ENCODE measurements at places on chromosomes 6 and 20. TPM values are rescaled to one million over a fixed set of nuclear protein-coding genes. Genes with fewer than 3 reads are reported as not detected.

GRCh38 chr6:145028144-145028818, 707.0 kb downstream of the EPM2A start:
- H3K27ac ChIP-seq, result no peak overlapping the region
- H3K4me1 ChIP-seq, result no peaks in the 10 kb centered on the region
- H3K36me3 ChIP-seq, result no peaks in the 10 kb centered on the region
- H3K27me3 ChIP-seq, result peaks cover 1% of the 10 kb centered on the region

DNA sequence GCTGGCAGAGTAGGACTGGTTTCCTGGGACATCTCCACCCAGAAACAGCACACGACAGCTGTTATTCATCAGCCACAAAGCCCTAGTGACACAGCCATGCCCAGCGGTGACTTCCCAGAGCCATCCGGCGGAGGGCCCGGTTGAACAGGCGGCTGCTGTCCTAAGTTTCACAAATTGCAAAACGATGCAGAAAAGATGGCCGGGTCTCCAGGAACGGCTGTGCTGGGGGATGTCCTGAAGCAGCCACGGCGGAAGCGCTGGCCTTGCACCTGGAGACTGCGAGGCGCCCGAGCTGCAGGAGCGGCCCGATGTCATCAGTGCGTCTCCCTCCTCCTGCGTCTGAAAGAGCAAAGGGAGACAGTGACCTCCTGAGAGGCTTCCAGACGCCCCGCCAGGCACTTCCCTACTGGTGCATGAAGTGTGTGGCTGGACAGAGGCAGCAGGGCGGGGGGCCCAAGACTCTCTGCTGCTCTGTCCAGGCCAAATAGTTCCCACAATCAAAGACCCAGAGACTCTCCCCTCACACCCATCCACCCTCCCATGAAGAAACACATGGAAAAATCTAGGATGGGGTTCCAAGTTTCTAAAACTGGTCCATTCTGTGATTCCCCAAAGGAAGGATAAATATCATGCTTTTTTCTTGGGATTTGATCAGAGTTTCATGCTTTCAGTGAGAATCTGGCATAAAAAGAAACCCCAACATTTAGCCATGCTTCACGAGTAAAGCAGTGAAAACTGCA, 44.0 kb downstream of the SSR1 start:
- no peak overlapping the region for H3K4me3 ChIP-seq
- H3K36me3 ChIP-seq, result no peaks in the 10 kb centered on the region
- H3K27ac ChIP-seq, result no peak overlapping the region
- DNase-seq, result no peak
- no peaks in the 10 kb centered on the region for H3K27me3 ChIP-seq

RAB44 gene
- total RNA-seq, result not detected

DNA sequence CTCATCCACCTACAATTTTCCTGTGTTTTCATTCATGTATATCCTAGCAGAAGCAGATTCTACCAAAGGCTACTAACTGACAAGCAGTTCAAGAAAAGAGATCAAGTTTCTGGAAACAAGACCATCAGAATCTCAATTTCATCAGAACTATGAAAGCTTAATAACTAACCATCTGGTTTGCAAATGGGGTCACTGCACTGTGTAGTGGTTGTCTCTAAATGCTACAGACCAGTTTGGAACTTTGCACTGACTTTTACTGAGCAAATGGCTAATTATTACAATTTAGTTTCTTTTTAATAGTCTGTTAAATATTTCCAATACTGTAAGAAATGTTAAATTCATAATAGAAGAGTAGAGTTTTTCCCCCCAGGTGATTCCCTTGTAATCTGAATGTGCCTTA, 64.5 kb downstream of the REPS1 start:
- no peak overlapping the region for H3K4me3 ChIP-seq
- DNase-seq, result no peak
- H3K27ac ChIP-seq, result no peak overlapping the region
- no peaks in the 10 kb centered on the region for H3K27me3 ChIP-seq
- no peaks in the 10 kb centered on the region for H3K4me1 ChIP-seq
- peaks cover 17% of the 10 kb centered on the region for H3K36me3 ChIP-seq

DNA sequence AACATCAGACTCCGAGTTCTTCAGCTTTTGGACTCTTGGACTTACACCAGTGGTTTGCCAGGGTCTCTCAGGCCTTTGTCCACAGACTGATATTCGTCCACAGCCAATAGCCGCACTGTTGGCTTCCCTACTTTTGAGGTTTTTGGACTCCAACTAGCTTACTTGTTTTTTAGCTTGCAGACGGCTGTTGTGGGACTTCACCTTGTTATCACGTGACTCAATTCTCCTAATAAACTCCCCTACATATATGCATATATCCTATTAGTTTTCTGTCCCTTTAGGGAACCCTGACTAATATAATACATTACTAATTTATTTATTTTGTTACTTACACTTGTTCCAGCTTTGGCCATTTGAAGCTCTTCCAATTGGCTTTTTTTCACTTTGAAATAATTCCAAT, 311.3 kb downstream of the BMP2 start:
- no peaks in the 10 kb centered on the region for H3K36me3 ChIP-seq
- H3K4me1 ChIP-seq, result no peaks in the 10 kb centered on the region
- H3K27ac ChIP-seq, result no peak overlapping the region
- H3K4me3 ChIP-seq, result no peak overlapping the region
- no peaks in the 10 kb centered on the region for H3K27me3 ChIP-seq

DNA sequence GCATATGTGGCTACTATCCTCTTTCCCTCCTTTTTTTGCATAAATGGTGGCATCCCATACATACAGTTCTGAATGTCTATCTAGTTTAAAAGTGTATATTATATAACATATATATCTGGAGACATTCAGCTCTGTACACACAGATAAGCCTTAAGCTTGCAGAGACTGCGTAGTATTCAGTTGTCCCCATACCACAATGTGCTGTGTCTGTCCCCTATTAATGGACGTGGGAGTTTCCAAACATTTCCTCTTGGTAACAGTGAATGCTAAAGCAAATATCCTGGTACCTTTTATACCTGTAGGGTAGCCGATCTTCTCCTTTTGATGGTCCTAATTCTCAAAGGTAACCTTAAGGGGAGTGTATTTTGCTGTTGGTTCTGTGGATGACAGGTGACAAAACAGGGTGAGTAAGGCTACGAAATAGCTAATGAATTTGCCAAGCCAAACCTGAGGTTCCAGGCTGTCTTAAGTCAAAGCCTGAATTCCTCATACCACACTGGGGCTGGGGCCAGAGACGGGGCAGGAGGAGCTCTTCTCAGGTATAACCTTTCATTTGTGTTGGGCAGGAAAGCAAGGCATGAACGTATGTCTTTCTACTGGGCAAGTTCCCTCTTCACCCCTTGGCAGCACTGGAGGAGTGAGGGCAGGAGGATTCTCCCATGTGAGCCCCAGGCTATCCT, 7.8 kb upstream of the C2 start:
- no peaks in the 10 kb centered on the region for H3K36me3 ChIP-seq
- no peak for DNase-seq
- H3K27me3 ChIP-seq, result no peaks in the 10 kb centered on the region
- H3K27ac ChIP-seq, result no peak overlapping the region
- no peak overlapping the region for H3K4me3 ChIP-seq

DNA sequence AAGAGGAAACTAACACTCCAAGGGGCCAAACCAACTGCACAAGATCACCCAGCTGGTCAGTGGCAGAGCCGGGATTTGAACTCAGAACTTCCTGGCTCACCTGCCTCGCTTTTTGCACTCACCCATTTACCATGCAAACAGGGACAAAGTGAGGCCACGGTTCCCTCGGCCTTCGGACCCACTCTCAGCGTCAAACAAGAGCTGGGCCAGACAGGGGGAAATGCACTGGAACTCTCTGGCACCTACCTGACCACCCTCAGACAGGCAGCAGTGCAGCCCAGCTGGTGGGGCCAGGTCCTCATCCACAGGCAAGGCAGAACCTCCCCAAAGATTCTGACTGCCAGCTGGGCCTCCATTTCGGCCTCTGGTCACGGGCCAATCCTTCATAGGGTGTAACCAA, 93.7 kb upstream of the SRSF6 start:
- no peak overlapping the region for H3K4me3 ChIP-seq
- H3K4me1 ChIP-seq, result no peaks in the 10 kb centered on the region

DNA sequence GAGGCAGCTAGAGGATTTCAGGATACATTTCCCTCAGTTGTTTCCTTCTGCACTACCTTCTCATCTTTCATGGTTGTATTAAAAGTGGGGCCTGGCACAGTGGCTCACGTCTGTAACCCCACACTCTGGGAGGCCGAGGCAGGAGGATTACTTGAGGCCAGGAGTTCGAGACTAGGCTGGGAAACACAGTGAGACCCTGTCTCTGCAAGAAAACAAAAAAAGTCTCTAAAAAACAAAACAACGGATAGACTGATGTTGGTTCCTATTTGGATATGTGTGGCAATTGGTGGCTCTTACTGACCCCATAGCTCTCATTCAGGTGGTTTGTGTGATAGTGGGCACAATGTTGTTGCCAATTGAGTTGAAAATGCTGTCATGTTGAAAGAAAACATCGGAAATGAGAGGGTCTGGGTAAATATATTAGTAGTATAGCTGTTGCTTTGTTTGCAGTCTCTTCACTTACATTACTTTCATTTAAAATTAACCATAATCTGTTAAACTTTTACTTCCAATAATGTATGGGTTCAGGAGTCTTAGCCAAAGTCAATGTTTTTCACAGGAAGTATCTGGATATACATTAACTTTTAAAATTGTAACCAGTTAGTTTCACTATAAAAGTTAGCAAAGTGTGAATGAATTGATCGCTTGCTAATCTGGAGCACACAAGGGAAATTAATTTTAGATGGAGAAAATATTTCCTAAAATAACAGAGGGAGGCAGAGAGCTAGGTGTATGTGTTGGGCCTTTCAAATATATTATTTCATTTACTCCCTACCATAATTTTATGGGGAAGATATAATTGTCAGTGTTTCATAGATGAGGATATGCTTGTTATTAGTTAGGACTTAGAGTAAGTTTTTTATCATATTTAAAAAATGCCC, 31.1 kb downstream of the UTRN start:
- no peaks in the 10 kb centered on the region for H3K36me3 ChIP-seq
- H3K27me3 ChIP-seq, result no peaks in the 10 kb centered on the region
- no peak overlapping the region for H3K4me3 ChIP-seq
- H3K4me1 ChIP-seq, result no peaks in the 10 kb centered on the region

BMP2 gene
- total RNA-seq, result not detected

- no peaks in the 10 kb centered on the region for H3K36me3 ChIP-seq
- DNase-seq, result no peak
- H3K27me3 ChIP-seq, result no peaks in the 10 kb centered on the region
- no peak overlapping the region for H3K4me3 ChIP-seq
- no peaks in the 10 kb centered on the region for H3K4me1 ChIP-seq
Measured at GRCh38 chr6:54617730-54618129, 228.8 kb upstream of the FAM83B start.

DNA sequence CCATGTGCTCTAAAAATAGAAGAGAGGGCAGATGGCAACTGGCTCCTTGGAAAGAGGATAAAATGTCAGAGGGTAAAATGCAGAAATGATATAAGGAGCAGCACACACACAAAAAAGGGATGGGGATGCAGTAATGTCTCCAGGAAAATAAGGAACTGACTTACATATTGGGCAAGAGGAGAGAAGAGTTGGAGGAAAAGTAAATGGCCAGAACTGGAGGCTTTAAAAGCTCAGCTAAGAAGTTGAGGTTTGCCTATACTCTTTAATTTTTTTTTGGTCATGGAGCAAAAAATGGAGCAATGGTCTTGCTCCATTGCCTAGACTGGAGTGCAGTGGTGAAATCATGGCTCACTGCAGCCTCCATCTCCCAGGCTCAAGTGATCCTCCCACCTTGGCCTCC, 93.7 kb downstream of the SULF2 start:
- no peak for DNase-seq
- H3K36me3 ChIP-seq, result no peaks in the 10 kb centered on the region
- no peaks in the 10 kb centered on the region for H3K4me1 ChIP-seq
- no peak overlapping the region for H3K4me3 ChIP-seq
- H3K27me3 ChIP-seq, result no peaks in the 10 kb centered on the region

GRCh38 chr20:33694639-33695012, 8.4 kb upstream of the E2F1 start:
- H3K27me3 ChIP-seq, result no peaks in the 10 kb centered on the region
- peaks cover 13% of the 10 kb centered on the region for H3K4me1 ChIP-seq
- H3K4me3 ChIP-seq, result no peak overlapping the region

PSORS1C2 gene
- not detected for total RNA-seq

GRCh38 chr6:73513496-73513854, 7.4 kb downstream of the EEF1A1 start:
- peaks cover 33% of the 10 kb centered on the region for H3K36me3 ChIP-seq
- no peak overlapping the region for H3K4me3 ChIP-seq
- H3K4me1 ChIP-seq, result peaks cover 19% of the 10 kb centered on the region
- no peak for DNase-seq
- no peaks in the 10 kb centered on the region for H3K27me3 ChIP-seq

DNA sequence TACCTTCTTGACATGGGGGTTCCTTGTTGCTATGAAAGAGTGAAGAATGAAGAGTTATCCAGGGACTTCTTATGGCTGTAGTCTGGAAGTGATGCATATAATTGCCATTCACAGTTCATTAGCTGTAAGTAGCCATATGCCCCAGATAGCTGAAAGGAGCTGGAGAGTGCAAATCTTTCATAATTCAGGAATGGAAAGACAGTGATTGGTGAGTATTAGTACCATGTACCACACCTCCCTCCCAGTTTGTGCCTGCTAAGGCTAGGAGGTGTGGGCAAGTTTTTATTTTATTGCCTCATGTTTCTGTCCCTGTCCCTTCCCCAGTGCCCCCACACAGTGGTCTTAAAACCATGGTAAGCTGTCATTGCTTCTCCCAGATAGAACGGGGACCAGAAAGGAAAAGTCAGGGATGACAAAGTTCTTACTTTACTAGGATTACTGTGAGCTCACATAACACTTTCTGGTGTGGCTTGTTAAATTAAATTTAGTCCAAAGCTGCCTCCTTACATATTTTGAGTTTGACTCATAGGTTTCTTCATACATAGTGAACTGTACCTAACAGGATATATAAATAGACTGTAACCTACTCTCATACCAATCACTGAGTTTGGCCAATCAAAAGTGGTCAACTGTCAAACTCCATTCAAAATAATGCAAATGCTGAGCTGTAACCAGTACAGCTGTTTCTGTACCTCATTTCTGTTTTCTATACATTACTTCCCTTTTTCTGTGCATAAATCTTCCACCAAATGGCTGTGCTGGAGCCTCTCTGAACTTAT, 119.4 kb downstream of the RFPL4B start:
- no peak for DNase-seq
- H3K27me3 ChIP-seq, result no peaks in the 10 kb centered on the region
- H3K4me3 ChIP-seq, result no peak overlapping the region
- no peaks in the 10 kb centered on the region for H3K36me3 ChIP-seq

CENPW gene
- total RNA-seq, result 54.1 TPM

DNA sequence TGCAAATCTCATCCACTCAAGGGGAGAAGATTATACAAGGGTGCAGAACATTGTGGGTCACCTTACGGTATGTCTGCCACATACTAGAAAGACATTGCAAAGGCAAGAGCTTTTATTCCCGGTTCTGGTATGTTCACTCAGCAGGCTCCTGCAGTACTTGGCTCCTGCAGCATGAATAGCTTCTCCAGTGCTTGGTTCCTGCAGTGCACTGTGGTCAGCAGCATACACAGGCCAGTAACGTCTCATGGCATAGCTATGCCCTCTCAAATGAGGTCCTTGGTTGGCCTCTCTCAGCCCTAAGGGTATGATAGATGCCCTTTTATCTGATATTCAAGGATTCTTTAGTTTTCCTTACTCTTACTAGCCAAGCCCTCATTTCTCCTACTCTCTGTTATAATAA, 12.6 kb downstream of the TCP11 start:
- no peaks in the 10 kb centered on the region for H3K27me3 ChIP-seq
- H3K4me3 ChIP-seq, result no peak overlapping the region
- H3K4me1 ChIP-seq, result no peaks in the 10 kb centered on the region

- peak overlapping the region; percentile 10 for H3K4me3 ChIP-seq
- DNase-seq, result no peak
- H3K27me3 ChIP-seq, result no peaks in the 10 kb centered on the region
- no peak overlapping the region for H3K27ac ChIP-seq
- H3K4me1 ChIP-seq, result peaks cover 4% of the 10 kb centered on the region
- H3K36me3 ChIP-seq, result no peaks in the 10 kb centered on the region
Measured at GRCh38 chr20:237929-238328, 10.9 kb downstream of the DEFB129 start.

Measured in CD8-positive, alpha-beta memory T cell (primary cell).